ENCODE measurements at places on chromosomes 2 and 18.

DNA sequence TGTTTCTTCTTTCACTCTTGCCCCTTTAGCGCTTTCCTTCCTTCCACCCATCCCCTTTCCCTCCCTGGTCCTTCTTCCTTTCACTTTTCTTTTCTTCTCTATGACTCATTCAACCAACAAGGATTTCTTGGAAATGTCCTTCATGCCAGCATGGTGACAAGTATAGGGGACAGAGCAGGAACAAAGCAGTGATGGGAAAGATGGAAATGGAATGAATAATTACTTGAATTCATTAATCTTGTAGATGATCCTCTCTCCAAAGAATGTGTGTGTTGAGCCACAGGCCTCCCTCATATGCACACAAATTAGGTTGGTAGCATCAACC is 1.5 kb downstream of the VAMP5 start:
- no peak for DNase-seq

GRCh38 chr2:15316370-15316814 is 244.7 kb downstream of the NBAS start:
- DNase-seq = no peak

DNA sequence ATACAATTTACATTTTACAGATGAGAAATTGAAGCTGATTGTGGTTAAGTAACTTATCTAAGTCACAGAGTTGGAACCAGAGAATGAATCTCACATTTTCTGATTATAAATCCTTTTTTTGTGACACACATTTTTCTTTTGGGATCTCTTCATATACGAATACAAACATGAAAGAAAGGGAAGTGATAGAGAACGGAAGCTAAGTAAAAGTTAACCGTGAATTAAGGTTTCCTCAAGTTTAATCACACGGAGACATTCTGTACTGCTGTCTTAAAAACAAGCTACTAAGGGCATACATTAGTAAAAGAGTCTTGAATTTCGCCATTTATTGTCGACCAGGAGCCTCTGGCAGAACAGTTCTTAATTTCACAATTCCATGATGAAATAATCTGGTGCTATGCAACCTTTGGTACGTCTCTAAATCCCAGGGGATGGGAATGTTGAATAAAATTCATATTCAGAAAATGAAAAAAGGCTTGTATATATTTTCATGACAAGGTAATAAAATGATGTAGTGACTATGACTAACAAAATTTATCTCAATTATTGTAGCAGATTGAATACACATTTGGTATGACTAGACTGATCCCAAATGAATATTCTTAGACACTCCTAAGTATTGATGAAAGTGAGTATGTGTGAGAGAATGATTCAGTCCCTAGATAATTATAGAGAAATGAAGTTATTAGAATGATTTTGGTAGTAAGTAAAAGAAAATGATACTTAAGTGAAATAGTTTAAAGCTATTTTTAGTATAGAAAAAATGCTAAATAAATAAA is 40.3 kb upstream of the ZSWIM2 start:
- no peak for DNase-seq

- DNase-seq = no peak
Observed at GRCh38 chr2:230657462-230657861, 55.2 kb upstream of the CAB39 start.

GRCh38 chr18:48007955-48008701 is 77.7 kb upstream of the SMAD2 start:
- no peak for DNase-seq

DNA sequence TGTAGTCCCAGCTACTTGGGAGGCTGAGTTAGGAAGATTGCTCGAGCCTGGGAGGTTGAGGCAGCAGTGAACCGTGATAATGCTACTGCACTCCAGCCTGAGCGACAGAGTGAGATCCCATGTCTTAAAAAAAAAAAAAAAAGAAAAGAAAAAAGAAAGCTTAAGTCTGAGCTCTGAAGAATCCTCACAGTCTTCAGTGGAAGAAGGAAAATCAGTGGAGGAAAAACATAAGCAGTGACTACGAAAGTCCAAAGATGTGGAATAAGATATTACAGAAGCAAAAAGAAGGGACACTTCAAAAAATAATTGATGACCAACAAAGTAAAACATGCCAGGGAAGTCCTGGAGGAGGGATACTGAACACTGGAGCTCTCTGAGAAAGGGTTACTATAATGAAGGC is 2.8 kb upstream of the PCGF1 start:
- no peak for DNase-seq

Data from CMK (cell line).